ENCODE measurements at places on chromosomes 13 and 19. TPM values are rescaled to one million over a fixed set of nuclear protein-coding genes. Genes with fewer than 3 reads are reported as not detected.
A peak's percentile ranks its signal among the peaks of the same experiment; 100 is the strongest.

DNA sequence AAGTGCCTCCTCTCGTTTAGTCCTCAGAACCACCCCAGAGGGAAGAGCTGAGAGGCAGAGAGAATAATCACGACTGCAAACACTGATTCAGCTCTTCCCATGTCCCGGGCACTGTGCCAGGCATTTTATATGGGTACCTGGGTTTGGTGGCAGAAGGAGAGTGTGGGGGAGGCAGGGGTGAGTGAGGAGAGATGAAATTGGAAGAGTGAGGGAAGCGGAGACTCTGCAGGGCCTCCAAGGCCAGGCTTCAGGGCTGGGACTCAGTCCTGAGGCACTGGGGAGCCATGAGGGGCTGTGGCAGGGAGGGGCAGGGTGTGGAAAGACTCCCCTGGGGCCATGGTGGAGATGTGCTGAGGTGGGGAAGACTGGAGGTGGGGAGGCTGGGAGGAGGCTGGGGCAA is 8.7 kb downstream of the SYNGR4 start:
- no peaks in the 10 kb centered on the region for H3K36me3 ChIP-seq
- no peaks in the 10 kb centered on the region for H3K4me1 ChIP-seq
- no peak overlapping the region for H3K4me3 ChIP-seq
- peak overlapping the region; percentile 50 for H3K27ac ChIP-seq

DNA sequence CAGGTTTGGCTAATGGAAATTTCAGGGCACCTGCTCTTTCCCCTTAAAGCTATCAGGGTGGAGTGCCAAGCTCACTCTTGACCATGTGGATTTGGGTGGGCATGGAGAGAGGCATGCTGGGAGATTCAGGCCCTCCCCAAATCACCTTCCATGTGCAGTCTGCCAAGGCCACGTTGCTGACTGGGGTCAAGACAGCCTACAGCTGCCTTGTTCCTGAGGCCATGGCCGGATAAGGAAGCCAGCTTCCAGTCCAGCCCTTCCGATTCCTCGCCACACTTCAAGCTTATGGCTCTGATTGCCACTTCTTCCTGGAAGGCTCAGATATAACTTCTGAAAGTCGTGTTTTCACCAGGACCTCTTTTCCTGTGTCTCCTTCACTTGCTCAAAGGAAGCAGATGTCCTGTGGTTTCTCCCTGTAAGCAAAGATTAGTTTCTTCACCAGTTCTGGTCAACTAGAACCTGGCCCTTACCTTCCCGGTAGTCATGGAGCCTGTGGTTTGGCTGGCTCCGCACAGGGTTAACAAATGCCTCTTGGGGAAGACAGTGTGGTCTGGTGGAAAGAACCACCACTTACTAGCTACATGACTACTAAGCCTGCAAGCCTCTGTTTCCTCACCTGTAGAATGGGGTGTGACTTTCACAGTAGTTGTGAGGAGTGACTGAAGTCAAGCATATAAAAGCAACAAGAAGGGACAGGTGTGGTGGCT is 16.1 kb upstream of the TPT1 start:
- DNase-seq = peak; percentile 24
- H3K27me3 ChIP-seq = no peaks in the 10 kb centered on the region
- H3K27ac ChIP-seq = peak overlapping the region; percentile 78
- H3K4me3 ChIP-seq = no peak overlapping the region
- H3K4me1 ChIP-seq = peaks cover 42% of the 10 kb centered on the region

GRCh38 chr19:4675346-4675745 is 5.2 kb upstream of the MYDGF start:
- no peaks in the 10 kb centered on the region for H3K27me3 ChIP-seq
- H3K36me3 ChIP-seq = peaks cover 8% of the 10 kb centered on the region
- H3K4me1 ChIP-seq = peaks cover 1% of the 10 kb centered on the region
- H3K4me3 ChIP-seq = no peak overlapping the region
- H3K27ac ChIP-seq = no peak overlapping the region

DNA sequence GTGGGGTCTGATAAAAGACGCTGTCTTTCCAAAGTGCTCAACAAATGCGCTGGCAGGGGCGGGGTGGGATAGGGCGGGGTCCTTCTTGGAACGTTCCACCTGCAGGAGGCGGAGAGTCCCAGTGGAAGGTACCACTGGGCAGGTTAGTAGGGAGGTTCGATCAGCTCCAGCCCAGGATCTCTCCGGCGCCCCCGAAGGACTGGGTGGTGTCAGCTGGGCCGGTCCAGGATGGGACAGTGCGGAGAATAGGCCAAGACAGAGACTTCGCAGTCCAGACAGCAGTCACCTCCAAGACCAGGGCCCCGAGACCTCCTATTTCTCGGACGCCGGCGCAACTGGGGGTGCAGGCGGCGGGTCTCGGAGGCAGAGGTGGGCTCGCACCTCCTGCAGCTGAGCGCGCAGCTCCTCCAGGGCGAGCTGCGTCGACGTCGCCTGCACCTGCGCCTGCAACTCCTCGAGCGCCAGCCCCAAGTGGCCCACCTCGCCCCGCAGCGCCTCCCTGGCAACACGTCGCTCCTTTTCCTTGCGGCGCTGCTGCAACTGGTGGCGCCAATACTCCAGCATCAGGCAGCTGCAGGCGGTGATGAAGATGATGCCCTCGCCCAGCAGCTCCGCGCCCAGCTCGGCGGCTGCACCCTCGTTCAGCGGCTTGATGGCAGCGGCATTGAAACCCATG is 21.6 kb downstream of the VASP start:
- H3K27ac ChIP-seq = no peak overlapping the region
- no peak for DNase-seq
- H3K27me3 ChIP-seq = peaks cover 4% of the 10 kb centered on the region
- no peak overlapping the region for H3K4me3 ChIP-seq

GRCh38 chr19:16319481-16319880 is 5.1 kb upstream of the KLF2 start:
- H3K27me3 ChIP-seq = peaks cover 38% of the 10 kb centered on the region
- H3K4me1 ChIP-seq = peaks cover 28% of the 10 kb centered on the region
- peak; percentile 35 for DNase-seq
- H3K27ac ChIP-seq = no peak overlapping the region

- H3K27me3 ChIP-seq = peaks cover 12% of the 10 kb centered on the region
- H3K4me3 ChIP-seq = no peak overlapping the region
Measured at GRCh38 chr13:38921081-38921480, 69.5 kb downstream of the STOML3 start.

DNA sequence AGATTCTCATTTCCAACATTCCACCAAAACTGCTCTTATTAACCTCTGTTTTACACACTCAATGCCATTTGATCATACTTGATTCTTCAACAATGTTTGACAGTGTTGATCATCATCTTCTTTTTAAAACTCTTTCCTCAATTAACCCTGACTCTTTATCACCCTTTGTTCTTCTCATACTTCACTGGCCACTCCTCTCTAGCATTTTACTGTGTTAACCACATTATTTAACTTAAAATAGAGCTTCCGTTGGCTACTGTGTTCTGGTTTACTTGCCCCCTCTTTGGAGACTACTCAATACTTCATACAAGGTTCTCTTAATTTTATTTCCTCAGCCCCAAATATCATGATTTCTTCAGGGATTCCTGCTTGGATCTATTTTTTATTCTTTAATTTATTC is 121.1 kb upstream of the SPRY2 start:
- DNase-seq = no peak
- no peak overlapping the region for H3K27ac ChIP-seq
- no peak overlapping the region for H3K4me3 ChIP-seq
- H3K36me3 ChIP-seq = no peaks in the 10 kb centered on the region

DNA sequence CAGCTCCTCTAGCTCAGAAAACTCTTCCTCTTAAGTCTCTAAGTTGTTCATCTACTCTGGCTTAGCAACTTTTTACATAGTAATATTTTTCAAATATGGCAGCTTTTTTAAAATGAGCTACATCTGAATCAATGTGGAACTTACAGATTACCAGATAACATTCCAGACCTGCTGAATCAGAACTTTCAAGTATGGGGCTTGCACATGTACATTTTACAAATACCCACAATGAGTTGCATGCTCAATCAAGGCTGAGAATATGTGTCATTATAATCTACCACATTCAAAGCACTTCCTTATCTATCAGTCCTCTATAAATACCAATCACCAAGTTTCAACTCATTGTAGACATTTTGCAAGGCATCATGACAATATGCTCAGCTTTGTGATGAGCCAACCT is 383.1 kb downstream of the FGF14 start:
- no peak overlapping the region for H3K4me3 ChIP-seq
- no peaks in the 10 kb centered on the region for H3K27me3 ChIP-seq
- DNase-seq = no peak
- H3K36me3 ChIP-seq = no peaks in the 10 kb centered on the region
- H3K27ac ChIP-seq = no peak overlapping the region

DNA sequence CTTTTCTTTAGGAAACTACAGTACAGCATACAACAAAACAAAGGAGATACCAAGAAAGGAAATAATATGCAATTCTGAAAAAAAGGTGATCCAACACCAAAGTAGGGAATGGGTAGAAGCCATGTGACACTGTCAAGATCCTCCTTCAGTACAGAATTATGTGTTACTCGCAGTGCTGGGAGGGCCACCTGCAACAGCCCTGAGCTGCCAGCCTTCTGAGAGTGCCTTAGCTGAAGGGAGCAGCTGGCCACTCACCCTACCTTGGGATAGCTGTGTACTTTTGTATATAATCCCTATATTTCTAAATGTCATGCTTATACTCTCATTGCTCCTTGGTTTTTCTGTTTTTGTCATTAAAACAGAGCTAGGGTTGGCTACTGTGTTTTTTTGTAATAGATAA is 1518.2 kb upstream of the PCDH20 start:
- no peak overlapping the region for H3K27ac ChIP-seq
- no peaks in the 10 kb centered on the region for H3K27me3 ChIP-seq
- H3K4me1 ChIP-seq = no peaks in the 10 kb centered on the region
- DNase-seq = no peak
- H3K4me3 ChIP-seq = no peak overlapping the region

GRCh38 chr13:99133848-99134247 is 66.8 kb upstream of the UBAC2 start:
- H3K4me3 ChIP-seq = no peak overlapping the region
- no peak overlapping the region for H3K27ac ChIP-seq
- H3K36me3 ChIP-seq = peaks cover 2% of the 10 kb centered on the region
- peaks cover 3% of the 10 kb centered on the region for H3K27me3 ChIP-seq
- H3K4me1 ChIP-seq = no peaks in the 10 kb centered on the region
- no peak for DNase-seq

DNA sequence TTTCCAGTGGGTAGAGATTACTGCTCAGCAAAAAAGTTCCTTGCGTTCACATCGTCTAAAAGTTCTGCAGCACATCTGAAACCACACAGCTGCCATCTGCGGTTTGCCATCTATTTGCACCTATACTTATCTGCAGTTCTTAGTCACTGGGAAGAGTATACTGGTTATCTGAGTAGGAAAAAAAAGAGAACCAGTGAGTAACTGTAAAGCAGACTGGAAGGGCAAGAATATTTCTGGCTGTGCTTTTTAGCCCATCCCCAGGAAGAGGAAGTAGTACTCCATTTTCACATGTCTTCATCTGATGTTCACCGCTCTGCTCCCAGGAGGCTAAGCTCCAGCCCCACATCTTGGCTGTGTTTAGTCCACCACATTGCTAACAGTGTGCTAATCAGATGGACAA is 35.6 kb downstream of the EFNB2 start:
- H3K27me3 ChIP-seq = peaks cover 46% of the 10 kb centered on the region
- peaks cover 4% of the 10 kb centered on the region for H3K4me1 ChIP-seq
- no peak for DNase-seq

- H3K4me1 ChIP-seq = no peaks in the 10 kb centered on the region
- H3K27ac ChIP-seq = no peak overlapping the region
- H3K36me3 ChIP-seq = peaks cover 20% of the 10 kb centered on the region
- H3K4me3 ChIP-seq = no peak overlapping the region
- H3K27me3 ChIP-seq = no peaks in the 10 kb centered on the region
Measured at GRCh38 chr19:48190288-48190884, 19.9 kb downstream of the ZSWIM9 start.

DNA sequence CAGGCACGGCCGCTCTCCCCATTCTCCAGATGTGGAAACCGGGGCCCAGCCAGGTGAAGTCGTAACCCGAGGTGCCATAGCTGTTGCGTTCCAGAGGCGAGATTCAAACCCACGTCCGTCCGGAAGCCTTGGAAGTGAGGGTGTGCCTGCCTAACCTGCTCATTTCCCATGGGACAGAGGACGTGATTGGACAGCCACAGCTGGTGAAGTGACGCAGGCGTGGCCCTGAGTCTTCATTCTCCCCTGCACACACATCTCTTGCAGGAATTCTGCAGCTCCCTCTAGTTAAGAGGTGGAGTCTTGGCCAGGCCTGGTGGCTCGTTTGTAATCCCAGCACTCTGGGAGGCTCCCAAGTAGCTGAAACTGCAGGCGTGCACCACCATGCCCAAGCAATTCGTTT is 16.8 kb downstream of the MEIS3 start:
- no peak for DNase-seq
- peaks cover 19% of the 10 kb centered on the region for H3K27me3 ChIP-seq
- H3K36me3 ChIP-seq = no peaks in the 10 kb centered on the region
- no peaks in the 10 kb centered on the region for H3K4me1 ChIP-seq
- no peak overlapping the region for H3K27ac ChIP-seq
- H3K4me3 ChIP-seq = no peak overlapping the region

GRCh38 chr19:17540174-17540573 is 15.3 kb upstream of the COLGALT1 start:
- no peaks in the 10 kb centered on the region for H3K36me3 ChIP-seq
- H3K4me3 ChIP-seq = no peak overlapping the region
- no peak for DNase-seq

The PROZ gene
- 0.19 TPM for total RNA-seq

The NCR1 gene
- total RNA-seq = not detected

The ZNF534 gene
- not detected for total RNA-seq

The GNA15 gene
- total RNA-seq = 23.6 TPM

The MBD3L2 gene
- total RNA-seq = not detected

The CACNG7 gene
- not detected for total RNA-seq

All from activated CD4-positive, alpha-beta T cell treated with anti-CD3 and anti-CD28 coated beads, Interleukin-2, amount 10 ng/mL, durations not matched to agents 7 days and 5 days (primary cell).